Type B pancreatic cell (in vitro differentiated cells): ENCODE measurements at places on chromosomes 7 and 10.

DNA sequence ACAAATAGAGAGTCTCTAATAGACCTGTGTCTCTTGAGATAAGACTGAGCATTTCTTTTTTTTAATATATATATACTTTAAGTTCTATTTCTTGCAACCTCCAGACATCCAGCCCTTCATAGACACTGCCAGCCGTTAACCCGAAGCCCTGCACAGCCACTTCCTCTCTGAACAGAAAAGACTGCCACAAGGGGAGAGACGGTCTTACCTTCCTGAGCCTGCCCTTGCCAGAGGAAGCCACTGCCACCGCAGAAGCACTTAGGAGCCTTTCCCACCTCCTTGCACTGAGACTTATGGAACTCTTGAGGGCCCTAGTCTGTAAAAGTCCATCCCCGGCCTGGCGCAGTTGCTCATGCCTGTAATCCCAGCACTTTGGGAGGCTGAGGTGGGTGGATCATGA lies 31.8 kb upstream of the PRSS1 start:
- no peaks in the 10 kb centered on the region for H3K36me3 ChIP-seq
- H3K4me1 ChIP-seq, result no peaks in the 10 kb centered on the region
- no peak overlapping the region for H3K27ac ChIP-seq
- H3K4me3 ChIP-seq, result no peak overlapping the region
- H3K27me3 ChIP-seq, result no peaks in the 10 kb centered on the region

DNA sequence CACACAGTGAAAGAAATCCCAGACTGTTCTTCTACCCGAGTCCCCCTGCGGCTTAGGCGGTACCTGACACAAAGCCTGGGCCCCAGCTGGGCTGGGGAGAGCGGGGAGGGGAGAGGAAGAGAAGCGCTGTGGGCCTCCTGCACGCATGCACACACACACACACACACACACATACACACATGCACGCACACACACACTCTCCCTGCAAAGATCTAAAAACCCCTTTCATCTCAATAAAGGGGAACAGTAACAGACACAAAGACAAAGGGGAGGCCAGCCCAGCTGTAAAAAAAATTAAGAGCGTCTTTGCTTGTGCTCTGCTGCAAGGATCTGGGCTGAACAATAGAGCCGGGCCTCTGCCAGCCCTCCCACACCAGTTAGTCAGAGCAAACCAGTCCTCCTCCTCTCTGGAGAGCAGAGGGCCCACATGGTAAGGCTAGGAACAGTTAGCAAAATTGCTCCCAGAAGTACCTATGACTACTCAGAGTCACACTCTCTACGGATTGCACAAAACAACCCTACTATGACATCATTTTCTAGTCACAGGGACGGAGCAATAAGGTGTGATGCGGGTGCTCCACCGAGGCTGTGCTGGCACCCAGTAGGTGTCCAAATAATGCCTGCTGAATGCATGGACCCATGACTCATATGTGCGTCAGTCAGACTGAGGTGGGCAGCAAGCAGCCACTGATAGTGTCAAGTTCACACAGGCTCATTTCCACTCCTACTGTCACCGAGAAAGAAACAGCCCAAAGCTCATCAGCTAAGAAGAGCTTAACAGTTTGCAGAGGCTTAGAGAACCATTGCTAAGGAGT lies 9.2 kb downstream of the ITPRIP start:
- peak overlapping the region; percentile 96 for H3K27ac ChIP-seq
- peaks cover 68% of the 10 kb centered on the region for H3K4me1 ChIP-seq
- DNase-seq, result no peak
- peak overlapping the region; percentile 85 for H3K4me3 ChIP-seq
- H3K36me3 ChIP-seq, result peaks cover 7% of the 10 kb centered on the region
- H3K27me3 ChIP-seq, result no peaks in the 10 kb centered on the region

DNA sequence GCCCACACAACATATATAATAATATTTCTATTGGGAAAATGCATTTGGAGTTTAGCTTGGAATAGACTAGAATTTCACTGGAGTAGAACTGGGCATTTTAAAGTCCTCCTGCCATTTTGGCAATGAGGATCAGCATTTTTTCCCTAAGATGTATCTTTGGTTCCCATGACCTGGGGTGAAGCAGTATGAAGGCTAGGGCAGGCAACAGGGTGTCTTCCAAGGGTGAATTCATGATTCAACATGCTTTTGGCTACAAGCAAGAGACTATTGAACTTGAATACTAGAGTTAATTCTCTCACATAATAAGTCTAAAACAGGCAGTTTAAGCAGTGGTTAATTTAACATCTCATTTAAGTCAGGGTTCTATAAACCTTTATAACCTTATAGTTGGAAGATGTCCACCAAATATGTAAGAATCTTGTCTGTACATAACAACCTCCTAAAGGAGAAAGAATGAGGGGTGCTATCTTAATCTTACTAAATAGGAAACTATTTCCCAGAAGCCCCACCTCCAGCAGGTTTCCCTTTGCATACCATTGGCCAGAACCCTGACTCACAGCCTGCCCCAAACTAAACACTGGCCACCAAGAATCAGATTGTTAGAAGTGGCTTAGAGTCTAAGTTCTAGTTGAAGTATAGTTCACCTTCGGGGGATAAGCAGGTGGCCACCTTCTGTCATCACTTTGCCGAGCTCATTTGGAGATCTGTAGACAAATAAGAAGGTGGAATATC lies 96.0 kb upstream of the PRPS1L1 start:
- DNase-seq, result no peak
- no peak overlapping the region for H3K27ac ChIP-seq
- H3K36me3 ChIP-seq, result no peaks in the 10 kb centered on the region
- H3K4me1 ChIP-seq, result peaks cover 15% of the 10 kb centered on the region
- no peak overlapping the region for H3K4me3 ChIP-seq

DNA sequence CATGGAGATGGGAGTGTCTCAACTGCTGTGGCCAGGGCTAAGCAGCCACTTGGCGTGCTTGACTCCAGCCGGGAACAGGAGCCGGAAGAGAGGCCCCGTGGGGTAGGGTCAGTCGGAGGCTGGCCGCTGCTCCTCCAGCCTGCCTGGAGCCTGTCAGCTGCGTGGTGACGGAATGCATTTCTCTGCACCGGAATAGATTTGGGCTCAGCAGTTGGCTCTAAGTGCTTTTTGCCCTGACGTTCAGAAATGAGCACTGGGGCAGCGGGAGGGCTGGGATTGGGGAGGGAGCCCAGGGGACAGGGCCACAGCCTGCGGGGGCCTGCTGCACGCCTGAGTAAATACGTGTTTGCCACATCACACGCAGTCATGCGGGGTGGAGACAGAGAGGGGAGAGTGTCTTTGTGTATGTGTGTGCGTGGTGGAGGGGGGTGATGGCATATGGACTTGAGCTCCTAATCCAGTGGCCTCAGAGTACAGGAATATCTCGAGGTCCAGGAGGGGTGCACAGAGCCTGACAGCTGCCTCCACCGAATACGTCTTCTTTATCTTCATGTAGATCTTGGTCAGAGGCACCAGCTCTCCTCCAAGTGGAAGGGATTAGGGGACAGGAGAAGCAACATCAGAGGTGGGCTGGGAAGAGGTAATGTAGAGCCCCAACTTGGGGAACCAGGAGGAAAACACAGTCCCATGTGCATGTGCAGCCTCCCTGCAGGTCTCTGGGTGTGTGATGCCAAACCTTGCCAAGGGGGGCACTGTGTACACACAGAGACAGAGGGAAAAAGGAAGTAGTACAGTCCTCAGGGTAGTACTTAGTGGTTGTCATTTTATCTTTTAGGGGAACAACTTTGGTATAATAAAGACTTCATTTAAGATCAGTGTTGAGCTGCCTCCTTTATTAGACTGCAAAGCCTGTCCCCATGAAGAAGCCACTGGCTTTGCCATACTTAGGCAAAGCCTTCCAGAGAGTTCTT lies 151.4 kb downstream of the CDH23 start:
- peaks cover 2% of the 10 kb centered on the region for H3K27me3 ChIP-seq
- H3K4me3 ChIP-seq, result no peak overlapping the region
- DNase-seq, result no peak
- H3K27ac ChIP-seq, result no peak overlapping the region
- no peaks in the 10 kb centered on the region for H3K36me3 ChIP-seq
- H3K4me1 ChIP-seq, result peaks cover 39% of the 10 kb centered on the region

- peaks cover 12% of the 10 kb centered on the region for H3K27me3 ChIP-seq
- no peak for DNase-seq
- no peak overlapping the region for H3K27ac ChIP-seq
- no peak overlapping the region for H3K4me3 ChIP-seq
Observed at GRCh38 chr10:77732213-77733003, 94.8 kb upstream of the KCNMA1 start.

GRCh38 chr7:25240896-25241295 lies 12.6 kb upstream of the NPVF start:
- H3K4me3 ChIP-seq, result no peak overlapping the region
- H3K36me3 ChIP-seq, result peaks cover 3% of the 10 kb centered on the region
- no peak overlapping the region for H3K27ac ChIP-seq
- peaks cover 3% of the 10 kb centered on the region for H3K4me1 ChIP-seq
- DNase-seq, result no peak
- H3K27me3 ChIP-seq, result peaks cover 6% of the 10 kb centered on the region

DNA sequence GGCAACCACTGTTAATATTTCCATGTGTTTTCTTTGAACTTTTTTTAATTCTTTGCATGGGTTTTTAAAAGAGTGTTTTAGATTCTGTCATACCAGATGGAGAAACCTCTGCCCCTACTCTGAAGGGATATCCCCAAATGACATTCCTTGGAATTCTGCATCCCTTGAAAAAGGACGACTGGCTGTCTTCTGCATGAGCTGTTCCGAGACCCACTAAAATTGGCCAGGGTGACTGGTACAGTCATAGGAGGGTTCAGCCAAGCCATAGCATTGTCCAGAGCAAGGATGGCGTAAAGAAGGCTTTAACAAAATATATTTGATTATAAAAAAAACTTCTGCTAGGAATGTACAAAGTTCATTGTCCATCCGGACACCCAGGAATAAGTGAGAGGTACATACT lies 952.9 kb downstream of the NRG3 start:
- no peak for DNase-seq
- H3K27me3 ChIP-seq, result peaks cover 3% of the 10 kb centered on the region
- no peaks in the 10 kb centered on the region for H3K4me1 ChIP-seq
- no peak overlapping the region for H3K4me3 ChIP-seq
- H3K27ac ChIP-seq, result no peak overlapping the region
- no peaks in the 10 kb centered on the region for H3K36me3 ChIP-seq

GRCh38 chr7:75861636-75862035 lies 17.2 kb upstream of the RHBDD2 start:
- DNase-seq, result no peak
- H3K27me3 ChIP-seq, result no peaks in the 10 kb centered on the region
- H3K36me3 ChIP-seq, result no peaks in the 10 kb centered on the region
- H3K4me3 ChIP-seq, result no peak overlapping the region
- H3K4me1 ChIP-seq, result no peaks in the 10 kb centered on the region
- no peak overlapping the region for H3K27ac ChIP-seq

GRCh38 chr7:30012757-30013156 lies 13.7 kb downstream of the FKBP14 start:
- H3K36me3 ChIP-seq, result peaks cover 11% of the 10 kb centered on the region
- H3K4me1 ChIP-seq, result peaks cover 7% of the 10 kb centered on the region
- no peaks in the 10 kb centered on the region for H3K27me3 ChIP-seq
- H3K27ac ChIP-seq, result peak overlapping the region; percentile 30

GRCh38 chr7:8283968-8284367 lies 22.0 kb upstream of the ICA1 start:
- no peaks in the 10 kb centered on the region for H3K4me1 ChIP-seq
- H3K27ac ChIP-seq, result no peak overlapping the region
- no peaks in the 10 kb centered on the region for H3K36me3 ChIP-seq
- no peak overlapping the region for H3K4me3 ChIP-seq
- H3K27me3 ChIP-seq, result peaks cover 60% of the 10 kb centered on the region
- DNase-seq, result no peak

GRCh38 chr10:97648562-97649404 lies 8.3 kb downstream of the PI4K2A start:
- peaks cover 22% of the 10 kb centered on the region for H3K36me3 ChIP-seq
- no peaks in the 10 kb centered on the region for H3K27me3 ChIP-seq
- no peak for DNase-seq
- peaks cover 10% of the 10 kb centered on the region for H3K4me1 ChIP-seq
- peak overlapping the region; percentile 46 for H3K4me3 ChIP-seq

DNA sequence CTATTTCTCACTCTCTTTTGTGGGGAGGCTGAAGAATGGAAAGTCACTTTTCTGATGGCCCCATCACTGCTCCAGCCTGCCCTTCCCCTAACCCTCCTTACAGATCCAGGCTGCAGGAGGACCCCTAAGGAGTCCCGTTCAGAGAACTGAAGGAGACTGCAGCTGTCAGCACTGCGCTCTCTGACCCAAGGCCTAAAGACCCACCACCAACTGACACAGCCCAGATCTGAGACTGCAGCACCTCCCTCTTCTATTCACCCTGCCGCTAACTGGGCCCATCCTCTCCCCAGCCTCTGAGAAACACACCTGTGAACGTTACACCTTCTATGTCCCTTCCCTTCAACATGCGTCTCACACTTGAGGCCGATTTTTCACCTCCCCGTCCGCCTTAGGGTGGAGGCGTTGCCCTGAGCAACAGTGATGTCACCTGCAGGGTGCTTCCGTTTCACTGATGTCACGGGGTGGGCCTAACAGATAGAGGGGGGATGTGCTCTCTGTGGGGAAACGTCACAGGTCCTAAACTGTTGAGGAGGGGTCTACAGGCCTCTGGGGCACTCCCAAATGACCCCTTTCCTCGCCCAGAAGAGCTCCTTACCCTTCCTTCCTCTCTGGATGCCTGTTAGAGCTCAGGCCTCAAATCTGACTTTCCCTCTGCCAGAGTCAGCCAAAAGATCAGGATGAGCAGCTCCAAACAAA lies 5.1 kb downstream of the ITPRIP start:
- no peaks in the 10 kb centered on the region for H3K27me3 ChIP-seq
- peak overlapping the region; percentile 12 for H3K4me3 ChIP-seq
- H3K4me1 ChIP-seq, result peaks cover 57% of the 10 kb centered on the region
- no peaks in the 10 kb centered on the region for H3K36me3 ChIP-seq
- peak overlapping the region; percentile 6 for H3K27ac ChIP-seq

GRCh38 chr10:61163403-61163802 lies 219.4 kb upstream of the RHOBTB1 start:
- H3K27ac ChIP-seq, result peak overlapping the region; percentile 60
- peaks cover 5% of the 10 kb centered on the region for H3K27me3 ChIP-seq

DNA sequence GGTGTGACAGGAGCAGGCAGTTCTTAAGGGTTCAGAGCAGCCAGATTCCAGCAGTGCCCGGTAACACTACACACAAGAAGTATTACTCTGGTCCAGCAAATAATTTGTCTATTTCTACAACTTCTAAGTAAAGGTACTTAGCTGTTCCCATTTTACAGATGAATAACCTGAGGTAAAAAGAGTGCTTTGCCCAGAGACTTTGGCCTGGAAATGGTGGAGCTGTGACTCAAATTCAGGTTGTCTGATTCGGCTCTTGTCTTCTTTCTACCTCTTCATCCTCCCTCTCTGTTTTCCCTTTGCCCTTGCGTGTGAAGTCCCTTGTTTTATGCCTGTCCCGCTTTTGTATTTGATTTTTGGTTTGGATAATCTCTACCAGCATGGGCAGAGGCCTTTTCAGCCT lies 17.1 kb downstream of the SFRP5 start:
- no peak for DNase-seq
- H3K27me3 ChIP-seq, result no peaks in the 10 kb centered on the region

- no peak for DNase-seq
- H3K27ac ChIP-seq, result no peak overlapping the region
- no peaks in the 10 kb centered on the region for H3K36me3 ChIP-seq
- no peaks in the 10 kb centered on the region for H3K27me3 ChIP-seq
- H3K4me3 ChIP-seq, result no peak overlapping the region
- no peaks in the 10 kb centered on the region for H3K4me1 ChIP-seq
Observed at GRCh38 chr7:131244259-131244852, 83.3 kb upstream of the MKLN1 start.

GRCh38 chr10:69375307-69376151 lies 41.2 kb downstream of the TACR2 start:
- no peak for DNase-seq
- H3K4me3 ChIP-seq, result no peak overlapping the region
- peaks cover 17% of the 10 kb centered on the region for H3K36me3 ChIP-seq
- no peak overlapping the region for H3K27ac ChIP-seq
- peaks cover 5% of the 10 kb centered on the region for H3K4me1 ChIP-seq
- no peaks in the 10 kb centered on the region for H3K27me3 ChIP-seq
